ENCODE measurements at places on chromosomes 7 and 10.

GRCh38 chr10:104077663-104078151 is 8.0 kb downstream of the COL17A1 start:
- DNase-seq: no peak

DNA sequence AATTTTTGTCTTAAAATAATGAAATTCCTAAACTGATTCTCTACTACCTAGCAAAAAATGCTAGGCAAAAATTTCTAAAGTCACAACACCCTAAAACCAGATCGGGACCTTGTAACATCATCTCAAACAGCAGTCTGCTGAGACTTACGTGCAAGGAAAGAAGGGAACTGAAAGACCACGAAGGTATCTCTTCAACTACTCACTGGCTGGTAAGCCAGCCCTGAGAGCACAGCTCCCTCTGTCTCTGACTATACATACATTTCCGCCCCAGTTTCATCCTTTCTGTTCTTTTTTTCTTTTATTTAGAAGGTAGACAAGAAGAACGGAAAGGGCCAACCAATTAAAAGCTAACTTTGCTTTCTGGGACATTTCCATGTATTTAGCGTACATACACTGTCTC is 15.6 kb downstream of the SORCS1 start:
- no peak for DNase-seq

GRCh38 chr7:100753750-100754149 is 20.4 kb downstream of the ZAN start:
- DNase-seq: no peak

- DNase-seq: no peak
Measured at GRCh38 chr10:20771051-20771450, 126.1 kb downstream of the NEBL start.

DNA sequence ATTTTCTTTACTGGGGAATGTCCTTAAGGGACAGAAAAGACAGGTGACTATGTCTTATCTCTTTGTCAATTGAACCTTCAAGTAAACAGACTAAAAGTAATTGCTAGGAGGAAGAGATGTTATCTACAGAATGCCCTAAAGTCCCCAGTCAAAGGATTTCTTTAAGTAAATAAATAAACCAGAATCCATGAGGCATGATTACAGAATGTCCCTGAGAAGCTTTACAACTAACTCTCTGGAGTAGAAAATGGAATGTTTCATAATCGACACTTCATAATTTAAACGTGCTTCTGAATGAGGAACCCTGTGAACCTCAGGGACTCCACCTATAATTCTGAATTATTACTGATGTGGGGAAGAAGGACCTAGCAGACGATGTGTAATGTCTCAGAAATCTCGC is 187.9 kb upstream of the IMMP2L start:
- no peak for DNase-seq

- no peak for DNase-seq
Measured at GRCh38 chr10:88913127-88913526, 33.1 kb downstream of the STAMBPL1 start.

DNA sequence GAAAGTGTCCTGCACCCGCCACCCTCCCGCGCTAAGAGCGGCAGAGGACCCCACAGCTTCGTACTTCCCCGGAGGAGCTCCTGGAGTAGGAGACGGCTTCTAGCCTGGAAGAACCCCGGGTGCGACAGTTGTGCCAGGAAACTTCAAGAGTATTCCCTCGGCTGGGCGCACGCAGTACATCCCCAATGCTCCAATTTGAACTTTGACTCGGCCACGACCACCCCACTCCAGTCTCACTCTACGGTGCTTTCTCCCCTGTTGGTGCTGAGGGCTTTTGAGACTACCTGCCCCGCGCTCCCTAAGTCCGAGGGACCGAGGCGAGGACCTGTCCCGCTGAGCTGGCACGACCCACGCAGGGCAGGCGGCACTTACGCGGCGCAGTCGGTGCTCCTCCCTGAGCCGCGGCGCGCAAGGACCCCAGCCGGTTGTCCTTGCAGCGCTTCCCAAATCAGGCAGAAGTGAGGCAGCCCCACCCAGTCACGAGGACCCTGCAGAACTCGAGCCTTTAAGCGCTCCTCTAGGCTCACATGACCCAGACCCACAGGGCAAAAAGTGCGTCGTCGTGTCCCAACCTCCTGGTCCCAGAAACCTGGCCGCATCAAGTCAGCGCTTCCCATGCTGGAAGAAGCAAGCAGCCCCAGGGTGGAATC is at the start of gene CPVL:
CPVL (minus strand) TSS at position 481 of the 650 bp plus-strand sequence. CDS start 25,476 bp downstream, outside the sequence.
- DNase-seq: no peak

DNA sequence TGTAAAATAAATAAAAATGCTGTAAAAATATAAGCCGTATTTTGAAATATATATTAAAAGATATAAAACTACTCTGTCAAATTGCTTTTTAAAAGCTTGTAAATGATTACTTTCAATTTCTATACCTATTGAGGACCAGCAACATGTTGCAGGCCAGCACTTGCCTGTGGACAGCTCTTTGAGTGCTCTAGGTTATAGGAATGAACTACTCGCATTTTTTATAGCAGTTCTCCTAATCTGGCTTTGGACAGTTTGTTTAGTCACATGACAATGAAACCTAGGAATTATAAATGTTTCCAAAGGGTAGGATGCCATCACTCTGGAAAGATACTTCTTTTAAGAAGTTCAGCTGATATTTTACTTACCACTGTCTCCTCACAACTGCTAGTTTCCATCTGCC is 117.7 kb upstream of the PTPRZ1 start:
- no peak for DNase-seq

DNA sequence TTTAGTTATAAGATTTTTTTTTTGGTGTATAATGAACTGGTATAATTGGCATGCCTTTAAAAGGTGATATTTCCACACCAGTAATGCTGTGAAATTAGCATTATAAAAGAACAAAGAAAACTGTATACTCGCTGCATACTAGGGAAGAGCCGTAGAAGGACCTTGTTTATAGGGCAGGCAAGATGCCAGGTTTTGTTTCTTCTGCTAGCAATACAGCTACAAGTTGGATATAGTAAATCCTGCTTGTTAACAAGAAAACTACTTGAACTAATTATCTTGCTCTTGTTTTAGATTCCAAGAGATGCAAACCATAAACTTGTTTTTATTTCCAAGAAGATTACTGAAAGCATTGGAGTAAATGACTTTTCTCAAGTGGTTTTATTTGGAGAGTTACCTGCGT is 1.9 kb downstream of the DNAH11 start:
- no peak for DNase-seq

GRCh38 chr10:43419997-43420368 is 11.0 kb upstream of the HNRNPF start:
- no peak for DNase-seq

- no peak for DNase-seq
Measured at GRCh38 chr10:108877095-108877561, 1046.2 kb downstream of the XPNPEP1 start.

DNA sequence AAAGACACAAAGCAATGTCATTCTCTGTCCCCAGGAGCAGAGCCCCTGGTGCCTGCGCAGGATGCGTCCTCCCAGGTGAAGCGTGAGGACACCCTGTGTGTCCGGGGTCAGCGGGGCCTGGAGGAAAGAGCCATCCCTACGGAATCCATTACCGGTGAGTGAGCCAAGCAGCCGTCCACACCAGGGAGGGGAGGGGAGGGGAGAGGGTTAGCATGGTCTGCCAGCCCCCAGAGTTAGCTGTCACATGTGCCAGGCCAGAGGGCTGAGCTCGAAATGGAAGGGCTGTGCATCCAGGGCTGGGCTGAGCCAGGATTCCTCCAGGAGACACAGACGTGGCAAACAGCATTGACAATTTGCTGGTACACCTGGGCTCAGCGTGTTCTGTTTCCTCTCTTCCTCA is 15.2 kb downstream of the ZNF282 start:
- DNase-seq: no peak

- no peak for DNase-seq
Measured at GRCh38 chr10:119540038-119540437, 2.5 kb downstream of the RGS10 start.

- no peak for DNase-seq
Measured at GRCh38 chr7:106260136-106260561, 24.6 kb downstream of the NAMPT start.

DNA sequence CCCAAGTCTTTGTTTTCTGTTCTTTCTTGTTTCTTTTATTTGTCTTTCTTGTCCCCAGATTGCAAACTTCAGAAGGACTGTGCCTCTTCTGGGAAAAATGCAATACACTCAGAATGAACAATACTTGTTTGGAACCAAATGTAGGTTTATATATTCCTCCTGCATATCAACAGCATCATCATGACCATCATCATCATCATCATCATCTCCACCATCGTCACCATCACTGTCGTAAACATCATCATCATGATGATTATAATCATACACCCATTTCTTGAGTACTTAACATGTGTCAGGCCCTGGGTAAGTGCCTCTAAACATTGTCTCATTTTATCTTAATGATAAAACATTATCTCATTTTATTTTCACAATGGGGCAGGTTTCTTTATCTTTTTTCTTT is 476.8 kb downstream of the CCSER2 start:
- no peak for DNase-seq

- no peak for DNase-seq
Measured at GRCh38 chr10:21508706-21509331, 16.7 kb downstream of the SKIDA1 start.

DNA sequence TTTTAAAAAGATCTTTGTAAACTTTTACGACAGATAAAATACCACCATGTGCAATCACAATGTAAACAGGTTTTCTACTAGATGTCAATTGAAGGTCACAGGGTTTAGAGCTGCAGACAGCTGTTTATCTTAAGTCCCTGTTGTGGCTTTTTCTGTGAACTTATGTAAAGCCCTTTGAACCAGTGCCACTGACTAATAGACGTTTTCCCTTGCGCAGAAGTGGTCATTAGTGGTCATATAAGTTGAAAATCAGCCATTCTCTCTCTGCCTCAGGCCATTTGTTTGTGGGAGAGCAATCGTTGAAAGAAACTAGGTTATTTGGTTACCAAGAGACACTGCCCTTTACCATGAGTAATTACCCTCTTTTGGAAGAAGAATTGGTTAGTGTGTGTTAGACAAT is 23.9 kb downstream of the CACNB2 start:
- DNase-seq: no peak

DNA sequence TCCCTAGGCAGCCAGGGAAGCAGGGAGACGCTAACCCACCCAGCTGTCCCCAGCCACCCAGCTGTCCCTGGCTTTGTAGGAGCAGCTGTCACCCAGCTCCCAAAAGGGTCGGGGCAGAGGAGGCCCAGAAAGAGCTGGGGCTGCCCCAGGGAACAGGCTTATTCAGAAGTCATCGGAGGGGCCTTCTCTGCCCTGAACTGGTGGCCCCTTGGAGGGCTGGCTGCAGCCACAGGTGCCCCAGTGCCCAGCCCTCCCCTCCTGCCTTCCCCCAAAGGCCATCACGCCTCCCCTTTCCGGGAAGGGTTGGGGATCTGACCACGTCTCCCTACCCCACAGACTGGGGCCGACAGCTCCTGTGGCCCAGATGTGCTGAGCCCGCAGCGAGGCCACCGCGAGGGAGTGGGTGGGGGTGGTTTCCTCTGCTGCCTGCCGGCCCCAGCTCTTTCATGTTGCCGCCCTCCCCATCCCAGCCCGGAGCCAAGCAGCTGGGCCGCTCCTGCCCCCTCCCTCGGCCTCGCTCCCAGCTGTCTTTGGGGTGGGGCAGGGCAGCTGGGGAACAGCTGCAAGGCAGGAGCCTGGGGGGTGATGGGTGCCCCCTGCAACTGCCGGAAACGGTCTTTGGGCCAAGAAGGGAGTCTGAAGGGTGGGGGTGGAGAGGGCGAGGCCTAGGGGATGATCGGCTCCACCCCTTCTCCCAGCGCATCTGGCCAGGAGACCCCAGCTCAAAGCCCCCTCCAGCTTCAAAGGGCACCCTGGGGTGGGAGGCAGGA is 16.8 kb downstream of the TRIM8 start:
- no peak for DNase-seq

DNA sequence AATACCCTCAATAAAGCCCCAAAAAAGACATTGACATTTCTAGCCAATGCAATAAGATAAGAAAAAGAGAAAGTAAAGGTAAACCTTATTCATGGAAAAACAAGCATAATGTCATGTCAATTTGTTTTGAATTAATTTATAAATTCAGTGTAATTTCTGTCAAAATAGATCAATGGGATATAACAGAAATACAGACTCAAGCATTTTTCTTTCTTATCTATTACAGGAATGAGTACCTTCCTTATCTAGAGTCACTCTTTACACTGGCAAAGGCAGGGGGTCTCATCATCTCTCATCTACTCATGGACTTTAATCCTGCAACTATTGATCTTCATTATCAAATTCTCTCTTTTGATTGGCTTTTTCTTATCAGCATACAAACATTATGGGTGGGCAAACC is 127.1 kb upstream of the SHH start:
- no peak for DNase-seq

- DNase-seq: no peak
Measured at GRCh38 chr10:103042129-103042528, 124.0 kb downstream of the CNNM2 start.

DNA sequence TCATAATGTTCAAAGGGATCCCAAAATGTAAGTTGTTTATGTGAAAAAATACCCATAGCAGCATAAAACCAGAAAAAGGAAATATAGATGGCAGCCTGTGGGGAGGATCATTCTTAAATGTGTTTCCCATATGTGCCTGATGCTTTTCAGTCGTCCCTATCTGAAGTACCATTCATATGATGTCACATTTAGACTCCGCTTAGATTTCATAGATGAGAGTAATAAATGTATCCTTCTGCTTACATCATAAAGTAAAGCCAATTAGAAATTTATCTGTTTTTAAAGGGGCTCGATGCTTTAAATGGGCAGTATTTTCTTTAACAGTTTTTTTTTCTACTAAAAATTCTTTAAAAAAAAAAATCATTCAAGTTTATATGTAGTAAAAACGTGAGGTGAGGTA is 136.1 kb downstream of the KAT6B start:
- DNase-seq: no peak

DNA sequence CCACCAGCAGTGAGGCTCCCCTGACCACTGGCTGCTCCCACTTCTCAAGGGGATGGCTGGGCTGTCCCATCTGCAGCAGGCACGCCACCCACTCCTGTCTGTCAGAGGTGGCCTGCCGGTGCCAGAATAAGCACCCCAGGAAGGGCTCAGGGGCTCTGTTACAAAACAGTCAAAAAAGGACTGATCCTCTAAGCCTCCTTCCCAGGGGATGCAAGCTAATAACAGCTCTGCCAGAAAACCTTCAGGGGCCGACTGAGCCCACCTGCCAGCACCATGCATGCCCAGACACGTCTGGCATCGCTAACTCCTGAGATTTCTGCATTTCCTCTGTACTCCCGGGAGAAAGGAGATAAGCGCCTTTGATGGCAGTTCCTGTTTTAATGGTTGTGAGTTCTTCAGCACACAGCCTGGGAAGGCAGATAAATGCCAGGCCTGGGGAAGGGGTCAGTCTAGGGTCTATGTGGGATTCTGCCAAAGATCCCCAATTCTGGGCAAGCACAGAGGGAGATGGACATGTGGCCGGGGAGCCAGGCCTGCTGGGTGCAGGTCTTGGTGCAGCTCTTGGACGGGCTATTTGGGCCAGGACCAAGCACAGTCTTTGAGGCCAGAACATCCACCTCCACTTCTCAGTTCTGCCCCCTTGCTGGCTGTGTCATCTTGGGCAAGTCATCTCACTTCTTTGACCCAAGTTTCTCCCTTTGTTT is 128.4 kb downstream of the ARHGAP22 start:
- DNase-seq: no peak

- no peak for DNase-seq
Measured at GRCh38 chr7:41578700-41579099, 124.2 kb downstream of the INHBA start.

GRCh38 chr7:96016056-96016586 is 243.8 kb downstream of the DYNC1I1 start:
- no peak for DNase-seq

- DNase-seq: no peak
Measured at GRCh38 chr7:114953724-114954123, 31.8 kb downstream of the MDFIC start.

- DNase-seq: no peak
Measured at GRCh38 chr7:26655781-26656180, 208.6 kb downstream of the SKAP2 start.

GRCh38 chr7:70263471-70264255 is 665.4 kb downstream of the AUTS2 start:
- DNase-seq: no peak

Measured in SK-N-MC (cell line).